ENCODE measurements at places on chromosomes 5 and 9.

DNA sequence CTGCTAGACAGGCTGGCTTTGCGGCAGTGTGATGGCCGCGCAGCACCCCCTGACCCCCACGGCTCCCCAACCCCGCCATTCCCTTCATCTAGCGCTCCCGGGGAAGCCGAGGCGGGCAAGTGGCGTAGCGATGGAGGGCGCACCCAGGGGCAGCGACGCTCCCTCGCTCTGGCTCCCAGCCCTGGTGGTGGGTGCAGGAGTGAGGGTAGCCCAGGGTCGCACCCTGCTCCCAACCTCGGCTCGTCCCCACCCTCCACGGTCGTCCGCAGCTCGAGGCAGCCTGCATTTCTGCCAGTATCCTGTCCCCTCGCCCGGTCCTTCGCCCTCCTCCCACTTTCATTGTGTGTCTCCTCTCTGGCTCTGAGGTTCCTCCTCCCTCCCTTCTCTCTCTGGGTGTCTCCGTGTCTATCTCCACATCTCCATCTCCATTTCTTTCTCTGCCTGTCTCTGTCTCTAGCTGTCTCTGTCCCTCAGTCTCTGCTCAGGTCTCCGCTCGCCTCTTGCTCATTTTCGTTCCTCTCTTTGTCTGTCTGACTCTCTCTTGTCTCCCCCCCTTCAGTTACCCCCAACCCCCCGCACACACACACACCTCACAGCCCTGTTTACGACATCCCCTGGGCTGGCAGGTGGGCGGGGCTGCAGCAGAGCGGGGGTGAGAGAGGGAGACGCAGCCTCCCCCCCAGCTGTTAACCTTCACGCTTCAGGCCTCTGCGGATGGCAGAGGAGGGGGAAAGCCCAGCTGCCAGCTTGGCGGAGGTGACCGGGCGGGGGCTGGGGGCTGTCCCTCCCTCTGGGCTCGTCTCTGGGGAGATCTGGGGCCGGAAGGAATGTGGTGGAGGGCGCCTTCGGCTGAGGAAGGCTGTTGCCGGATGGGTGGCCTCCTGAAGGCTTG, 48.7 kb upstream of the PSD2 start:
- DNase-seq = no peak

- no peak for DNase-seq
Measured at GRCh38 chr9:132662152-132662945, 7.4 kb downstream of the DDX31 start.

DNA sequence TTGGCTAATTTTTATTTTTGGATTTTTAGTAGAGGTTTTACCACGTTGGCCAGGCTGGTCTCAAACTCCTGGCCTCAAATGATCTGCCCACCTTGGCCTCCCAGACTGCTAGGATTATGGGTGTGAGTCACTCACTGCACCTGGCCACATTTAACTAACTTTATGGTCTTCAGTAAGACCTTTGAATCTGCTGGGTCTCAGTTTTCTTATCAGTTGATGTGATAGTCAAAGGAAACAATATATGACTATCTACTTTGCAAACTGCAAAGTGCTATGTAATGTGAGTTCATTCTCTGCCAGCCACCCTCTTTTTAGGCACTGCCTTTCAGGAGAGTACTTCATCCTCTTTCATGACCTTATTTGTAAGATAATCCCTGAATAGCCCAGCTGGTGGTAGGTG, 474.7 kb downstream of the PDE4D start:
- DNase-seq = no peak

DNA sequence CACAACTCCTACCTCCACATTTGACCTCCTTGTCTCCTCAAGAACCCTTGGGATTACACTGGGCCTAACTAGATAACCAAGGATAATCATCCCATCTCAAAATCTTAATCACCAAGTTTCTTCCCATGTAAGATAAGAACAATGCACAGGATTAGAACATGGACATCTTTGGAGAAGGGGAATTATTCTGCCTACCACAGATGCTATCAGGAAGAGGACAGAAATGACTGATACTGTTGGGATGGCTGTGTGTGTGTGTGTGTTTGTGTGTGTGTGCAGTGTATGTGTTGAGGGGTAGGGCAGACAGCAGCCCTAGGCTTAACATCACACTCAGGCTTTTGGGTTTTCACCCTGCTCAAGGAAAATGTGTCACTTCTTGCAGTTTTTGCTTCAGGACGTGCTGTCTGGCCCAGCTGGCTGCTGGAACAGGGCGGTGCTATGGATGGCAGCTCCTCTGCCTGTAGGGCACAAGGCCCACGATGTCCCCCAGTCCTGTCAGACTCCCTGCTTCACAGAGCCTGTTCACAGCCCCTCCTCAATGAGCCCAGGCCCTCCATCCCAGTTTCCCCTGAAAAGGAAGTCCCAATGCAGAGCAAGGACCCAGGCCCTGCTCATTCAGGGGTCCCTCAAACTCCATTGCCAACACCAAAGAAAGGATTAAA, 7.7 kb downstream of the CA9 start:
- no peak for DNase-seq

DNA sequence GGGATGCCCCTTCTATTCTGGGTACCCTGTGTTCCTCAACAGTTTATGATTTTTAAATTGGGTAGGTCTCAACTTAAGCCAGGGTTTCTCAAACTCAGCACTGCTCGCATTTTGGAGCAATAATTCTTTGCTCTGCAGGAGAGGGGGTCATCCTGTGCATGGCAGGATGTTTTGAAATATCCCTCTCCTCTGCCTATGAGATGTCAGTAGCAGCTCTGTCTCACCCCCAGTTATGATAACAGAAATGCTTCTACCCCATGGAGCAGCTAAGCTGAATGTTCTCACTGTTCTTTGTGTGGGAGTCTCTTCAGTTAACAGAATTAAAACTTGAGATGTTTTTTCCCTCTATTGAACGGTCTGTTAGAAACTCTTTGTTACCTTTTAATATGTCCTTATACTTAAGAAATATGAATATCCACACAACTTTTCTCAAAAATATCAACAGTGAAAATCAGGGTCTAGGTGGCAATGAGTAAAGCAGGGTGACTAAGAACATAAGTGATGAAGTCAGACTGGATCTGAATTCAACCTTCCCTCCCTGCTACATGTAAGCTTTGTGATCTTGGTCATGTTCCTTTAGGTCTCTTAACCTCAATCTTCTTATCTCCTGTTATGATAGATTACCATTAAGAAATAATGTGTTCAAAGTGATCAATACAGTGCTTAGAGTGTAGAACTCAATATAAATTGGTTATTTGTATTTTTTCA, 89.0 kb downstream of the CAMK4 start:
- no peak for DNase-seq

DNA sequence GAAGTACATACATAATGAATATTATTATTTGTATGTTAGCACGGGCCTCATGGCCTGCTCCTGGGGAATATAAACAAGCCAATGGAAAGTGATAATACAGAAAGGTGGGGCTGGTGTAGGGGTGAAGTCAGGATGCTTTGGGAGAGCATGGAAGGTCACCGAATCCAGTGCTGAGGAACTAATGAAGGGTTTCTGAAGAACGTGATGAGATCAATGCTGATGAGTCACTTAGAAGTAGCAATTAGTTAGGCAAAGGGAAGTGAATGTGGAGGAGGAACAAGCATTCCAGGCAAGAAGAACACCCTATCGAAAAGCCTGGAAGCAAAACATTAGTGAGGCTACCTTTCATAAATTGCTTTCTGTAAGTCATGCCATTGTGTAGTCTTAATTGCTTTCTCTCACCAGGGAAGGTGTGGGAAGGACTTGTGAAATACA, 2.1 kb downstream of the ANXA1 start:
- no peak for DNase-seq

DNA sequence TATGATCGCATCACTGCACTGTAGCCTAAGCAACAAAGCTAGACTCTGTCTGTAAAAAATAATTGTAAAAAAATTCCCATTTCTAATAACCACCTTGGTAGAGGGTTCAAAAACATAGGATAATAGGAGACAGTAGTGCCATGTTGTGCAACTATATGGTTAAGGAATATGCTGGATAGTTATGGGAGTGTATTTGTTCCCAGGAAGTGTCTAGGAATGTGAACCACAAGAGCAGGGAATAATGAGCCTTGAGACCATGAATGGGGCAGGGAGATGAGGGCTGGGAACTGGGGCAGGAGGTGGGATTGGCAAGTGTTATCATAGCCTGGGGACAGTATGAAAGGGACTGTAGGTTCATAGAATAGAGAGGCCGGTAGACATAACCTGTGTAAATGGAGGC, 50.4 kb downstream of the RUSC2 start:
- no peak for DNase-seq

GRCh38 chr5:111347021-111347420, 122.8 kb downstream of the CAMK4 start:
- DNase-seq = no peak

- DNase-seq = no peak
Measured at GRCh38 chr9:118992813-118993794, 376.1 kb downstream of the BRINP1 start.

DNA sequence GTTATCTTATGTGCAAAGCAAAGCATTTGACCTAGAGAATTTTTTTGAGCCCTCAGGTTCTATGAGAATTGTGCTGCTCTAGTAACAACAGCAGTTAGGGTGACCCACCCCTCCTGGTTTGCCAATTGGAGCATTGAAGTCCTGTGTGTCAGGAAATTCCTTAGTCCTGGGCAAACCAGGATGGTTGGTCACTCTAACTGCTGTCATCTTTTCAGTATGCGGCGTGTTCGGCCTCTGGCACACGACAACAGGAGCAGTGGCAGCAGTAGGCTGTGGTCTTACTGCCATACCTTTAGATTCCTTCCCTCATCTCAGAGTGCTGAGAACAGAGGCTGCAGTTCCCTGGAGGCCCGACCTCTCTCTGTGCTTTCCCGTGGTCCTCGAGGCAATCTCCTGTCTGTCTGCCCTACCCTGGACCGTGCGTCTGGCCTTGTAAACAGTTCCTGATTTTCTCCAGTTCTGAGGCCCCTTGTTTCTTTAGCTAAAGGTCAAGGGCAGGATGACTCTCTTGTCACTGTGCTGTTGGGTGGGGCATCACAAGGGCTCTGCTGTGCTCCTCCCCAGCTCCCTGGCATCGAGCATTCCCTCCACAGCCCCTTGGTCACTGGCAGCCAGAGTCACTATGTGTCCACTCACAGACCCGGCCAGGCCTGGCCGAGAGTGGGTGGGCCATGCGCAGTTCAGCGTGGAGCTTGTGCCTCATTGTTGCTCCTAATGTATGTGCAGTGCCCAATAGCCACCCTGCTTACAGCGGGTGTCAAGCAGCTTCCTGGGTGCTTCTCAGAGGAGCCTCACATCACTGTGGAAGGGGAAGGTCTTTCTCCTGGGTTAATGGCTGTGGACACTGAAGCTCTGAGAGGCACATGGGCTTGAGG, 18.5 kb upstream of the COL15A1 start:
- no peak for DNase-seq

DNA sequence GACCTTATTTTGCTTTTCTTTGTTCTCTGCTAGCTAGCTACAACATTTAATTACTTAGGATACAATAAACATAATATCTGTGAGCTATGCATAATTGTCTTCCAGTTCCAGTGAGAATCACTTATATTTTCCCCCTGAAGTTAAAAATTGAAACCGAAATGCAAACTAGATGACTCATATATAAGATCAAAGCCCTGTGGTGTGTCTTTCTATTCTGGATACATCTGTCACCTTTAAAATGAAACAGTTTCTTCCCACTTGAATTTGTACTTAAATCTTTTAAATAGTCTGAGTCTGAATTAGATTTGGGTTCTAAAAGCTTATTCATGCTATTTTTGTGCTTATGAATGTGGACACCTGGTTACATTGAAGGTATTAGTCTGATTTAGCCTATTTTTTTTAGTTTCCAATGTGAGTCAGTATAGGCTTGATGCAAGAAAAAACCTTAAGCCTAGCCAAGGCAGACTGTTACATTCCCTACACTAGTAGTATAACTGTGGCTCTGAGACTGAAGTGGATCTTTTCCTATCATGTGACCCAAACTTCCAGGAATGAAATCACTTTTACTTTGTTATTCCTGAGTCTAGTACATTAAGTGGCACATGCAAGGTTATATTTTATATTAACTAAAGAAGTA, 703.5 kb upstream of the RGMB start:
- no peak for DNase-seq

- no peak for DNase-seq
Measured at GRCh38 chr5:139733698-139734538, 61.7 kb upstream of the PSD2 start.

DNA sequence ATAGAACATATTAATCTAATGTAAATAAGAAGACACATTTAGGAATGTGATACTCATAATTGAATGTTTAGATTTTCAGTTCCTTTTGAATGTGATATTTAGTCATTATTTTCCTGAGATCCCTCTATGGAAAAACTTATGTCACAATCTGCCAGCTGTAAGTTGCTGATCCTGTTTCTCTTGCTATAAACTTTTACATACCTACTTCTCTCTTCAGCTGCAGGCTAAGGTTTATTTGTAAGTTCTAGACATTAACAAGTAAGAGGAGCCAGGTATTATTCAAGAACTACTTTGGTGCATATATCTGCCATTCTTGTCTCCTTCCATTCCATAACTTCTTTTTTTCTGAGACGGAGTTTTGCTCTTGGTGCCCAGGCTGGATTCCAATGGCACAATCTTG, 462.4 kb downstream of the PRR16 start:
- DNase-seq = no peak

DNA sequence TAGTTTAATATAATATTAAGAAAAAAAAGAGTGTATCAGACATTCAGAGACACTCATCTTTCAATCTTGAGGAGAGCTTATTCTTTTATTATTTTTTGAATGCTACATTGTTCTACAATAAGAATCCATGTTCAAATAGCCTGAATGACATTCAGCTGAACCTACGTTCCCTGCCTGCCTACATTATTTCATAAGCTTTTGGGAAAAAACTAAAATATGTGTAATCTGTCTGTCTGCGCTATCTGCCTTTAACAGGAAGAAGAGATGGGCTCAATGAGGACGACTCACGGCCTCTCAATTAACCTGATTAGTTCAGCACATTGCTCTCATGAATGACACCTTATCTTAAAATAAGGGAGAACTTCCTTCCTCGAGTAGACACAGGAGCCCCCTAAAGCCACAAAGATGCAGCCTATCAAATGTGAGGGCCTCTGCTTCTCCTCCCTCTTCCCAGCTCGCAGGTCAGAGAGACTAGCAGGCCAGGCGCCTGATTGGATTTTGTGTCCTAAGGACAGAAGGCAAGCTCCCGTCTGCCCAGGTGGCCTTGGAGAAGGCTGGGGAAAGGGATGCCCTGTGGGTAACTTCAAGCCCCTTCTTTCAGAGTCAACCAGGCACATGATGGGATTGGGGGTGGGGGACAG, 37.8 kb downstream of the EBF1 start:
- DNase-seq = no peak

GRCh38 chr9:137070906-137071275, 534 bp upstream of the SAPCD2 start:
- no peak for DNase-seq

DNA sequence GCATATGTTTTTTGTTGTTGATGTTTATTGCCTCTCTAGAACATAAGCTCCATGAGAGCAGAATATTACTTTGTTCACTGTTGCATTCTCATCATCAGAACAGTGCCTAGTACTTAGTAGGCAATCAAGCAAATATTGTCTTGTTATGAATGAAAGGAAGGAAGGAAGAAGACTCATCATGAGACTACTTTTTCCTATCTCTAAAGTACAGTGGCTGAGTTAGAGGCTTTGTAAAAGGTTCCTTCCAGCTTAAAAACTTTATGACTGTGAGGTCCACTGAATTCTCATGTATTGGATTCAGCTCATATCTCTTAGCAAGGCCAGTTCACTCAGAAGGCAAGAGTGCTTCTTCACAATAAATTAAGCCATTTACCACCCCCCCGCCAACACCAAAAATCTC, 171.8 kb upstream of the NR3C1 start:
- no peak for DNase-seq

GRCh38 chr5:109161914-109162683, 247.7 kb downstream of the PJA2 start:
- no peak for DNase-seq
